Esophagus squamous epithelium (tissue), 5 donors: ENCODE measurements at places on chromosomes 2 and 18. TPM values are rescaled to one million over a fixed set of nuclear protein-coding genes. Genes with fewer than 3 reads are reported as not detected.

The ZNF396 gene
- 1.7 TPM for total RNA-seq

GRCh38 chr2:19916385-19916950 lies 14.7 kb upstream of the TTC32 start:
- H3K4me1 ChIP-seq = no peaks in the 10 kb centered on the region
- no peak for DNase-seq
- H3K27me3 ChIP-seq = no peaks in the 10 kb centered on the region
- H3K27ac ChIP-seq = no peak overlapping the region
- no peaks in the 10 kb centered on the region for H3K36me3 ChIP-seq

DNA sequence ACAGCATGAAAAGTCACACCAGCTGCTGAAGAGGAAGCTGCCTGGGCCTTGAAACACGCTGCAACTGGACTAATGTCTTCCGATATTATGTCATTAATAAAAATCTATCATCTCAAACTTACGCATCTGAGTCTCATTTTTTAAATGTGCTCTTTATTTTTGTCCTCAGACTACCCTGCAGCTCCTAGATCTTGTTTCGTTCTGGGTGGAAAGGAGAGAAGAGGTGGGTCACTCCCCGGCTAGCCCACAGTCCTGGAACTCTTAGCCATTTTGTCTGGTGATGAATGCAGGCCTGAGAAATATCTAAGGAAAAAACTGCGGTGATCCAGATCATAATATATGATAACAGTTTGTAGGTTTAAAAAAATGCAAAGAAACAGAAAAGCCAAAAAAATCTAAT lies 73.3 kb downstream of the TXNL1 start:
- no peak for DNase-seq
- no peaks in the 10 kb centered on the region for H3K4me1 ChIP-seq
- H3K27me3 ChIP-seq = no peaks in the 10 kb centered on the region
- no peaks in the 10 kb centered on the region for H3K36me3 ChIP-seq
- H3K4me3 ChIP-seq = no peak overlapping the region

The GRB14 gene
- total RNA-seq = 0.31 TPM

DNA sequence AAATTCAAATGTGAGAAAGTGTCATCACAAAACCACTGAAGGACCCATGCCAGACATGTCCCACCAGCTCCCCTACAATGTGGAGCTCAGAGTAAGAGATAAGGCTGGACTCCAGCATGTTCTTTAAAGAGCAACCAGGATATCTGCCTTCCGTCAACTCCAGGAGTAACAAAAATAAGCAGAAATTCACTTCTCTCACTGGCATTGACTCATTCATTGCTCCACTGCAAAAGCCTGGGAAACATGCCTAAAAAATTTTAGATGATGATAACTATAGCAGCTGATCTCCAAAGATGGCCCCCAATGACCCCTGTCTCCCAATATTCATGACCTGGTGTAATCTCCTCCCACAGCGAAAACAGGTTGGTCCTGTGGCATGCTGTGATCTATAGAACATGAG lies 314.5 kb downstream of the NCKAP5 start:
- no peaks in the 10 kb centered on the region for H3K36me3 ChIP-seq
- no peak overlapping the region for H3K4me3 ChIP-seq
- no peak overlapping the region for H3K27ac ChIP-seq
- no peak for DNase-seq
